ENCODE measurements at places on chromosomes 2 and 18.

GRCh38 chr2:183172220-183172887 is 48.1 kb downstream of the NUP35 start:
- no peak for DNase-seq

- DNase-seq, result no peak
Measured at GRCh38 chr2:68318914-68319397, 793 bp downstream of the CNRIP1 start.

GRCh38 chr2:216257089-216257488 is 115.2 kb downstream of the MARCHF4 start:
- DNase-seq, result no peak

GRCh38 chr2:118697781-118698180 is 149.7 kb downstream of the EN1 start:
- no peak for DNase-seq

GRCh38 chr2:217928324-217929181 is 74.2 kb downstream of the TNS1 start:
- no peak for DNase-seq

GRCh38 chr2:240781471-240782220 is 38.4 kb downstream of the KIF1A start:
- no peak for DNase-seq

GRCh38 chr2:47782381-47782670 is 619 bp upstream of the MSH6 start:
- no peak for DNase-seq

DNA sequence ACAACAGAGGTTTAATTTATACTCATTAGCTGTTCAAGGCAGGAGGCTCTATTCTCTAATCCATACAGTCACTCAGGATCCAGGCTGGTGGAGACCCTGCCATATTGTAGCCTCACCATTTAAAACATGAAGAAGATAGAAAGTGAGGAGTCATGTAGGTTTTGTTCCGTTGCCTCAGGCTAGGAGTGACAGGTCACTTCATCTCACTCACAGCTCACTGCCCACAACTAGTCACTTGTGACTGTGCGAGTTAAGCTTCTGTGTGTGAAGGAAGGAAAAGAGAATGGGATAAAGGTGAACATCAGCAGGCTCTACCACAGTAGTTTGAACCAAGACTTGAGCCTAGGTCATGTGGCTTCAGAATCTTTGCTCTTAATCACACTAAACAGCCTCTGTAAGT is 9.0 kb upstream of the IGFBP2 start:
- DNase-seq, result no peak

DNA sequence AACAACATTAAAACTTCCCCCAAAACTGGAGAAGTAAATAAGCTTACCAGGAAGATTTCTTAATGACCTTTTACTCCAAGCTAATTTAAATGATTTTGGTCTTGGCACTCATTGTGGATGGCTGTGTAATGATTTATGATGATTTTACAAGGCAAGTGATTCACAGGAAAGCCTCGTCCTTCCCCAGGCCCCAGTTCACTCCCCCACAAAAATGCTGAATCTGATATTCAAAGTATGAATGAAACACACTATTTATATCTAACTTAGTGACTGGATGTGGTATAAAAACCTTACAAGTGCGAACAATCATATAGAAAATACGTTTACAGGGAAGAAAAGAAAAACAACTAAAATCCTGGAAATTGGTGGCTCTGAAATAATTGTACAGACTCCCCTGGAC is 49.8 kb downstream of the ZNF516 start:
- DNase-seq, result peak; percentile 67

- DNase-seq, result no peak
Measured at GRCh38 chr2:47512581-47513083, 109.7 kb downstream of the MSH2 start.

GRCh38 chr2:132668189-132668823 is 1.7 kb downstream of the LYPD1 start:
- DNase-seq, result no peak

GRCh38 chr18:37663446-37663845 is 97.8 kb upstream of the CELF4 start:
- no peak for DNase-seq

DNA sequence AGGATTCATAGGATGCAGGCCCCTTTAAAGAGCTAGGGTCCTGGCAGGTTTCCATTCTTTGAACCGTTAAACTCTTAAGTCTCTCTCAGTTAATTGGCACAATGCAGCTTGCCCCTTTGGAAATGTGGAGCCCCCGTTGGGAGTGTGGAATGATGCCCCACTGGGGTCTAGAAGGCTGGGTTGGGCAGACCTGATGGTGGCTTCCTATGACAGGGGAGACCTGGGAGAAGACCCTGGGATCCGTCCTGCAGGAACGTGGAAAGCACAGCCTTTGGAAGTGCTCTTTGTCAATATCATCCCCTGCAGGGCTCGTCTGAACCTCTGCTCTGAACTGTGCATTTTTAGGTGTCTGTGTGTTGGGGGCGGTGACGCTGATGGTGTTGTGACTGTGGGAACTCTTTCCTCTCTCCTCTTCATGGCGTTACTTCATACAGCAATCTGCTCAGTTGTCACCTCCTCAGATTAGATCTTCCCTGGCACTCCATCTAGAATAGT is 190.6 kb downstream of the MYCN start:
- DNase-seq, result no peak

DNA sequence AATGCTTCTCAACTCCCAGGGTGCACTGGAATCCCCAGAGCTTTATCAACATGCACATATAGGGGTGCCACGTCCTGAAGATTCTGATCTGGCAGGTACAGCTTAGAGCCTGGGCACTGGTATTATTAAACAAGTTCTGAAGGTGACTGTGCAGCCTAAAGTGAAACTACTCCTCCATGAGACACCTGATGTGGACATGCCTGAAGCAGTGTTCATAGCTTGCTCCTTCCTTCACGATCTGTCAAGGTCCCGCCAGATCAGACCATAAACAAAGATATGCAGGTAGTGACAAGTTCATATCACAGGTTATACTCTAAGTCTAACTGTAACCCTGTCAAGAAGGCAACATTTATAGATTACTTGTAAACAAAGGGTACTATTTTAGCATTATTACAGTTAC is 65.3 kb upstream of the DNER start:
- no peak for DNase-seq

GRCh38 chr2:209823484-209823883 is 51.9 kb downstream of the UNC80 start:
- DNase-seq, result no peak

GRCh38 chr2:145413261-145414030 is 893.5 kb upstream of the ZEB2 start:
- DNase-seq, result no peak

- no peak for DNase-seq
Measured at GRCh38 chr2:172013396-172013795, 13.6 kb downstream of the METAP1D start.

DNA sequence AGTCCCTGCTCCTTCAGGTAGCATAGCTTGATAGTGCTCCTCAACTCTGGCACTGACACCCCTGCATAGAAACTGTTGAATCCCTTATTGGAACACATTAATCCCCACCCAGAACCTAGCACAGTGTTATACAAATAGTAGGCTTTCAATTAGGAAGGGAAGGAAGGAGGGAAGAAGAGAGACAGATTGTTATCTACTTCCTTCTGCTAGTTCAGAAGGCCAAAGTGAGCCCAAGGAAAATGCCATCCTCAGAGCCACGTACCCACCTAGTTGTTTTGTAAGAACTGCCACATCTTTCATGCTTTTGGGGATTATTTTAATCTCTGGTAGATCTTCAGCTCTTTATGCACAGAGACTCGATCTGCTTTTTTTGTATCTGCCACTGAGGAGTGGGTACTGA is 75.1 kb downstream of the CLHC1 start:
- DNase-seq, result no peak

DNA sequence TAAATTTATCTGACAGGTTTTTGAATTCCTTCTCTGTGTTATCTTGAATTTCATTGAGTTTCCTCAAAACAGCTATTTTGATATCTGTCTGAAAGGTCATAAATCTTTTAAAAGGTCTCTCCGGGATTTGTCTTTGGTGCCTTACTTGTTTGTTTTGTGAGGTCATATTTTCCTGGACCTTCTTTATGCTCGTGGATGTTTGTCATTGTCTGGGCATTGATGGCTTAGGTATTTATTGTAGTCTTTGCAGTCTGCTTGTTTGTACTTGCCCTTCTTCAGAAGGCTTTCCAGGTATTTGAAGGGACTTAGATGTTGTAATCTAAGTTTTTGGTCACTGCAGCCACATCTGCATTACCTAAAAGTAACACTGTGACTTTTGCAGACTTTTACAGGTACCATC is 355.2 kb downstream of the PARD3B start:
- DNase-seq, result no peak

DNA sequence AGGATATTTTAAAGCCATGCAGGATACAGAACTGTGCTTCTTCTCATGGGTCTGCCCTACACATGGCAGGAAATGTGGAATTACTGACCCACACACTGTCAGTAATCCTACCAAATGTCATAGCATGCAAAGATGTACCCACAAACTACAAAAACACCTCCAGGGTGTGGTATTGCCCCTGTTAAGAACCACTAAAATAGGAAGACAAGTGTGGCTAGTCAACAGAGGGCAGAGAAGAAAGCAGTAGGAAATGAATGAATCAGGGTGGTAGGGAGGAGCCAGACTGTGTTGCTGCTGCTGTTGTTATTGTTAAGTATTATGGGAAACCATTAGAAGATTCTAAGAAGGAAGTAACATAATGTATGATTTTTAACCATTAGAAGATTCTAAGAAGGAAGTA is 556.7 kb upstream of the ACVR2A start:
- no peak for DNase-seq

DNA sequence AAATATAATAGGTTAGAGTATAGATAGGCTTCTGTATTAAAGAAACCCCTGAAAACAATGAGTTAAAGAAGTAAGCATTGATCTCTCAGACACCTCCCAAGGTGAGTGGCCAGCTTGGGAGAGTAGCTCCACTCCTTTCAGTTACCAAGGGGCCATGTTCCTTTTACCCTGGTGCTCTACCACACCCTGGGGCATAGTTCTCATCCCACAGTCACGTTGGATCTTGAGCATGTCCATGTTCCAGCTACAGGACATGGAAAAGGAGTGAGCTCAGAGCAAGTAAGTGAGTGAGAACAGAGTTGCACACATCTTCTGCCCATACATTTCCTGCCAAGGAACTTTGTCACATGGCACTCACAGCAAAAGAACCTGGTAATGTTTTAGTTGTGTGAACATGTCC is 325.9 kb upstream of the SLC39A10 start:
- DNase-seq, result no peak

GRCh38 chr18:70621710-70622109 is 332.9 kb downstream of the SOCS6 start:
- no peak for DNase-seq

GRCh38 chr2:148338541-148338940 is 306.0 kb upstream of the EPC2 start:
- peak; percentile 19 for DNase-seq

DNA sequence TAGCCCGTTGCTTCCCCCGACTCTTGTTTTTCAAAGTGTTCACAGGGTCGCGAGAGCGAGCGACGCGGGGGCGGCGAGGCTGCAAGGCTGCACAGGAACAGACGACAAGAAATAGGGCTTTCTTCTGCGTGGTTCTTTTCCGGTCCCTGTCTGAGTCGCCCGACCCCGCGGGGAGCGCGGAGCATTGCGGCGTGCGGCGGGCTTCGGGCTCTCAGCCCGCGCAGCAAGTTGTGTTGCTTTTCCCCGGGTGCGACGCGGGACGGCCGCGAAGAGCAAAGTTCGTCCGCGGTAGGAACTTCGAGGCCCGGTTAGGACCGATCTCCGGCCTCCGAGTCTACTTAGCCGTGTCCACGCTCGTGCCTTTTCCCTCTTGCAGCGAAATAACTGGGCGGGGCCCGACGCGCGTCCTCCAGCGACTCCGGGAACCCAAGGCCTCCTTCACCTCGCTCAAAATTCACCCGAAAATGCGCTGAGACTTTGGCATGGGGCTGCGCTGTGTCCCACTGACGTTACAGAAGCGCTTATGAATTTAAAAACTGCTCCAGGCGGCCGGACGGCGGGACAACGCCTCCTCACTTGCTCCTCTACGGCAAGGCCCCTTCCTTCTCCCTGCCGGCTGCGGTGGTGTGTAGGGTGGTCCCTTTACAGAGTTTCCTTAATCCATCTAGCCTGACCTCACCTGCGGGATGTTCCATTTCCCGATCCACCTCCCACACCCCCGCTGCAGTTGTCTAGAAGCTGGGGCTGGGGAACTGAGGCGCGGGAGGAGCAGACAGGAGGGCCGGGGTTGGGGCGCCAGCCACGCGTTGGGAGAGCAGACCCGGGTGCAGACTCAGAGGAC is 1.5 kb upstream of the BCL2L11 start:
- no peak for DNase-seq

- no peak for DNase-seq
Measured at GRCh38 chr18:48412339-48412929, 3.3 kb upstream of the ZBTB7C start.

GRCh38 chr2:179467111-179467510 is 202.5 kb upstream of the SESTD1 start:
- no peak for DNase-seq

DNA sequence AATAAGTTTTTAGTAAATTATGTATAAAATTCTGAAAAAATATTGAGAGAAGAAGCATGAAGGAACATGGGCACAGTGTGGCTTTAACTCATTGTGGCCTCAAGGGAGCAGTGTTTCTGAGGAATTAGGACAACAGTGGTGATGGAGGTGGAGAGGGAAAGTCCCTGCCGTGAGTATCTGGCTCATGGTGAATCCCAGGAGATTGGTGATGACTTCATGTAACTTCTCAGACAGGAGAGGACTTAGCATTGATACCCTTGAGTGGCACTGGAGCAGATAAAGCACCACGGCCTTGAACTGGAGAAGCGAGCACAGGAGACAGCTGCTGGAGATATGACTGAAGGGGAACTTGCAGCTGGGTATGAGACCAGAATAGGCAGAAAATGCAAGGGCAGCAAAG is 35.0 kb upstream of the LRP1B start:
- no peak for DNase-seq

GRCh38 chr18:43271593-43272432 is 5.5 kb downstream of the SYT4 start:
- peak; percentile 7 for DNase-seq

DNA sequence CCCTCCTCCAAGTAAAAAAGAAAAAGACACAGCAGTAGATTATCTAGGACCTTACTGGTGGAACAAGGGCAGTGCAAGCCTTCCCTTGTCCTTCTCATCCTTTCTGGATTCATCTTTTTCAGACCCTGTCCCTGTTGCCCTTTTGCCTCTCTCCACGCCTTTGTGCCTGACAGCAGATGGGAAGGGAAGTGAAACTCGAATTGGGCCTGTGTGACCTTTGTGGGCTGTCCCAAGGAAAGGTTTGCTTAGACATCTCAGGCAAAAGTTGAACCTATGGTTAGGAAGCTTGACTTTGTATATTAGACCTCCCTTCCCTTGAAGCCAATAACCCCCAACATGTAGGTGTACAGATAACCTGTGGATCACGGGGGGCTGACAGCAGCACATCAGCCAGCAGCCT is 185.3 kb downstream of the PRKCE start:
- no peak for DNase-seq
